ENCODE measurements at places on chromosomes 5 and 9.

GRCh38 chr5:171747061-171747859 is 38.4 kb upstream of the SMIM23 start:
- no peak for DNase-seq

DNA sequence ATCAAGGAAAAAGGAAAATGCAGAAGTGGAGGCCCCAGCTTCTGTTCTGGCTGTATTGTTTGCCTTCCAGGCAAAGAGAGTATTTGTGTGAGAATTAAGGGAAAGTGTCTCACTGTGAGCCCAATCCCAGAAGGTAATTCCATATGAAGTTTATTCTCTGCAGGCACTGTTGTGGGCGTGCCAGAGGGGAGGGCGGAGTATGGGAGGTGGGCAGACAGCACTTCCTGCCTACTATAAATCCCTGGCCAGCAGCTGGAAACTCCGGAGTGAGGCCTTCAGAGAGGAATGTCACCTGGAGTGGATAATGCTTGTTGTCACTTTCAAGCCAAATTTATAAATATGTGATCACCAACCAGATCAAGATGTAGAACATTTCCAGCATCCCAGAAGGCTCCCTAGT is 209.5 kb downstream of the ARHGAP26 start:
- no peak for DNase-seq

DNA sequence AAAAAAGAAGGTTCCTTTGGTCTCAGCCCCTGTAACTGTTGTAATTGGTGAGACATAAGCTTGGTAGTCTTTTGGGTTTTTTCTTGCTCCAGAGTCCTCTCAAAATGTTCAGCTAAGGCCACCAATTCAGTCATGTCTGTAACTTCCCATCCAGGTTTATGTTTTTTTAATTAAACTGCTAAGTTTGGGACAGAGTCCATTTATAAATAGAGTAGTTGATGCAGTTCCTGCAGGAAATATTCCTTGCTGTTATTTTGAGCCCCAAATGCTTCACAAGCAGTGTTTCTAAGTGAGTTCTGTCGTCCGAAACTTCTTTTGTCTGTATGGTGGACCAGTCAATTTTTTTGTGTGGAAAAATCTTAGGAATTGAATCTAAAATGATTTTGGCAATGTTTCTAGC is 155.0 kb downstream of the AOPEP start:
- no peak for DNase-seq

DNA sequence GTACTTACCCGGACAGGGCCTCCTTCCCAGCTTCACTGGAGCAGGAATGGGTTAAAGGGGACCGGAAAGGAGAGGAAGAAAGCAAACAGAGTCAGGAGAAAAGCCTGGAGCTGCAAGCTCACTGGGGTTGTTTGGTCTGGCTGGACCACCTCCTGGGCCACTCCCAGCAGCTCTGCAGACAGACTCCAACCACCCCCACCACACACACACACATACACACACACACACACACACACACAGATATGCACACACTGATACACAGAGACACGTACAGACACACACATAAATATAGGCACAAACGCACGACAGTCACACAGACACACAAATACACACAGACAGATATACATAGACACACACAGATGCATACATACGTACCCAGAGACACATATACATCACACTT is 34.9 kb upstream of the SYNPO start:
- no peak for DNase-seq

- DNase-seq = no peak
These were observed 72.5 kb downstream of the AP3B1 start for GRCh38 chr5:78221964-78222451.

- no peak for DNase-seq
These were observed 304.9 kb upstream of the PTGER4 start for GRCh38 chr5:40374853-40375252.

DNA sequence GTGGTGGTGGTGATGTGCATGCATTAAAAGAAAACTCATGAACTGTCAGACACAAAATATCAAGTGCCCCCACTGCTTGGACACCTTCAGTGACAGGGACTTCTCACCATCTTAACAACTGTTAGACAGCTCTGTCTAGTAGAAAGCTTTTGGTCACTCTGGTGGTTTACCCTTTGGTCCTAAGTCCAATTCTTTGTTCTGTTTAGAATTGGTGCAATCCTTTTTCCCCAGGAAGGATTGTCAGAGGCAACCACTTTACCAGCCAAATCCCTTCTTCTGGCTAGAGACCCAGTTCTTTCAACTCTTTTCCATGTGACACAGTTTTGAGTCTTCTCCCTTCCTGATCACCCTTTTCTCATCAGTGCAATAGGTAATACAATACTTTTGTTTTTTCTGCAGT is 140.2 kb downstream of the SEC61B start:
- peak; percentile 64 for DNase-seq

- DNase-seq = peak; percentile 67
These were observed 147.1 kb downstream of the ZNF608 start for GRCh38 chr5:124599028-124599973.

GRCh38 chr9:123589361-123590239 is 233.6 kb downstream of the CRB2 start:
- DNase-seq = no peak

GRCh38 chr9:10678790-10679189 is 66.0 kb upstream of the PTPRD start:
- DNase-seq = no peak

- peak; percentile 77 for DNase-seq
These were observed 19.9 kb downstream of the ABITRAM start for GRCh38 chr9:108953983-108954574.

DNA sequence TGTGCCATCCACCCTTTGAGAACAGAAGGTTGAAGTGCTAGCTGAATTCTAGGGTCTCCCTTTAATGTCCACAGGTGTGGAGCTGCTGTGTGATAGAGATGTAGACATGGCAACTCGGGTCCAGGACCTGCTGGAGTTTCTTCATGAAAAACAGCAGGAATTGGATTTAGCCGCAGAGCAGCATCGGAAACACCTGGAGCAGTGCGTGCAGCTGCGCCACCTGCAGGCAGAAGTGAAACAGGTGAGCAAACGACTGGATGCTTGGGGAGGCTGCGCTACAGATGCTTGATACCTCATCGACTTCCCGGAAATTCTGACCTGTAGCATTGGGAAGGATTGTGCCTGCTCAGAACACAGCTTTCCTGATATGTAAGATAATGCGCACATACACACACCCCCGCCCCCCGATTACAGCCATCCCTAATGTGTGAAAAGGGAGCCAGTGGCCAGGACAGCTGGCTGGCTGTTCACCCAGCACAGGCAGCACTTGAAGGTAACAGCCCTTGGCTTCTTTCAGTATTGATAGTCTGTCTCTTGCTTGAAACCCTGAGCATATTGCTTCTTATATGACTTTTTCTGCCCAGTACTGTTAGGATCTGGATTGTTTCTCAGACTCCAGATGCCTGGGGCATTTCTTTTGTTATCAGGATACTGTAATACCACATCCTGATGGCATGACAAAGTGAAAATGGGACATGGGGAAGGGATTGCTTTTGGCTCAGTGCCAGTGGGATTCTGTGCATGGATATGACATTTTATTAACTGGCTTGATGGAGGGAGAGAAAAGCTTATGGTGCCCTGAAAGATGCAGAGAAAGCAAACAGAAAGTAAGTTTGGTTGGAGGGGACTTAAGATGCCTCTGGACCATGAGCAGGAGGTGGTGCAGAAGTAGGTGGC is 216.8 kb upstream of the OTULINL start:
- DNase-seq = no peak

GRCh38 chr5:73179730-73180129 is 6.7 kb downstream of the TMEM174 start:
- DNase-seq = no peak
